ENCODE measurements at places on chromosomes 6 and 20. TPM values are rescaled to one million over a fixed set of nuclear protein-coding genes. Genes with fewer than 3 reads are reported as not detected.
A peak's percentile ranks its signal among the peaks of the same experiment; 100 is the strongest.

GRCh38 chr6:38016824-38017223 is 197.3 kb downstream of the ZFAND3 start:
- H3K4me1 ChIP-seq = no peaks in the 10 kb centered on the region
- H3K27me3 ChIP-seq = no peaks in the 10 kb centered on the region
- no peaks in the 10 kb centered on the region for H3K36me3 ChIP-seq
- no peak overlapping the region for H3K4me3 ChIP-seq
- no peak for DNase-seq
- no peak overlapping the region for H3K27ac ChIP-seq

DNA sequence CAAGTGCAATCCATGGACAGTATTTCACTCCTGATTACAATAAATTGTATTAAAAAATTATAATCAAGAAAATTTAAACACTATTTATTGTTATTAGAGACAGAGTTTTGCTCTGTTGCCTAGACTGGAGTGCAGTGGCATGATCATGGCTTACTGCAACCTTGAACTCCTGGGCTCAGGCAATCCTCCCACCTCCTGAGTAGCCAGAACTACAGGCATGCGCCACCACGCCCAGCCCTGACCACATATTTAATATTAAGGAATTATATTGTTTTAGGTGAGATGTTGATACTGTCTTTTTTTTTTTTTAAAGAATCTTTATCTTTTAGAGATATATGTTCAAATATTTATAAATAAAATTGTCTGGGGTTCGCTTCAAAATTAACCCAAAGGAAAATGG is 14.6 kb downstream of the LCA5 start:
- H3K36me3 ChIP-seq = no peaks in the 10 kb centered on the region
- H3K4me1 ChIP-seq = no peaks in the 10 kb centered on the region
- DNase-seq = no peak
- H3K27ac ChIP-seq = no peak overlapping the region

- H3K36me3 ChIP-seq = peaks cover 31% of the 10 kb centered on the region
- no peak overlapping the region for H3K27ac ChIP-seq
- no peaks in the 10 kb centered on the region for H3K27me3 ChIP-seq
- H3K4me1 ChIP-seq = peaks cover 35% of the 10 kb centered on the region
- DNase-seq = no peak
- H3K4me3 ChIP-seq = no peak overlapping the region
Observed at GRCh38 chr20:34389206-34389953, 26.3 kb downstream of the ITCH start.

DNA sequence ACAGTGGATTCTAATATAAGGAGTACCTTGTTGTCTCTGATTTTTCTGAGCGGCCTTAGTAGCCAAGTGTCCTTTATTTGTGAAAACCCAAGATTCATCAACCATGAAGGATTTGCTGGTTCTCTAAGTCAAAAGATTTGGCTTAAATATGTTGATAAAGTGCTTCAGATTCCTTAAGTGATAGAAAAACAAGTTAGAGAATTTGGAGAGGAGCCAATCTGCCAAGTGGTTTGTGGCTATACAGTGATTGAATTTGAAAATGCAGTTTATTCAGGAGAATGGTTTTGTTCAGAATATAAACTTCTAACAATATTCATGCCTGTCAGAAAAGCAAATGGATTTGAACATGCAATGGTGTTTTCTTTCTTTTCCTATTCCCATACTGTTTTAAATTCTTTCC is 54.8 kb downstream of the CAP2 start:
- DNase-seq = no peak
- H3K4me1 ChIP-seq = no peaks in the 10 kb centered on the region
- no peak overlapping the region for H3K4me3 ChIP-seq
- H3K27ac ChIP-seq = no peak overlapping the region
- H3K36me3 ChIP-seq = no peaks in the 10 kb centered on the region

The BEND6 gene
- not detected for total RNA-seq

GRCh38 chr20:57379263-57379647 is 11.9 kb upstream of the RBM38 start:
- DNase-seq = no peak
- no peak overlapping the region for H3K4me3 ChIP-seq
- H3K27me3 ChIP-seq = no peaks in the 10 kb centered on the region
- H3K4me1 ChIP-seq = peaks cover 26% of the 10 kb centered on the region
- peaks cover 51% of the 10 kb centered on the region for H3K36me3 ChIP-seq
- no peak overlapping the region for H3K27ac ChIP-seq

GRCh38 chr20:61975407-61976129 is 90.1 kb downstream of the TAF4 start:
- H3K36me3 ChIP-seq = peaks cover 20% of the 10 kb centered on the region
- no peaks in the 10 kb centered on the region for H3K27me3 ChIP-seq
- H3K4me3 ChIP-seq = no peak overlapping the region
- no peak for DNase-seq
- H3K27ac ChIP-seq = no peak overlapping the region

DNA sequence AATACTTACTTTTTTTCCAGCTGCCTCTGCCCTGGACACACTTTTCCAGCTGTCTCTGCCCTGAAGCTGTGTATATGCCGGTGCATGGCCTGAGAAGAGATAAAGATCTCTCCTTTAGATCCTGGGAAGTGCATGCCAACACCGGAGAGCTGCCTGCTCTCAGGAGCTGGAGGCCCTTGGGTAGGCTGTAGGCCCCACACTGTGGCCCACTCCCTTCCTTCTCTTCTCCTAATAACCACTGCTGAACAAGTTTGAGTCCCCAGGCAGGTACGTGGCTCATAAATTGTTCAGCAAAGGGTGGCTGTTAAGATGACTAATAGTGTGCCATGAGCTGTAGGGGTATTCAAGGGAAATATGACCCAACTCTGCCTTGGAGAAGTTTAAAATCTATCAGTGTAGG is 102.5 kb downstream of the CD24 start:
- no peaks in the 10 kb centered on the region for H3K27me3 ChIP-seq
- H3K4me3 ChIP-seq = no peak overlapping the region
- no peaks in the 10 kb centered on the region for H3K4me1 ChIP-seq
- no peak overlapping the region for H3K27ac ChIP-seq

GRCh38 chr6:48883116-48883515 is 579.9 kb downstream of the MMUT start:
- no peak for DNase-seq
- H3K4me3 ChIP-seq = no peak overlapping the region
- no peak overlapping the region for H3K27ac ChIP-seq
- H3K27me3 ChIP-seq = no peaks in the 10 kb centered on the region

The NKAPL gene
- total RNA-seq = not detected

The PET117 gene
- total RNA-seq = 10.4 TPM

DNA sequence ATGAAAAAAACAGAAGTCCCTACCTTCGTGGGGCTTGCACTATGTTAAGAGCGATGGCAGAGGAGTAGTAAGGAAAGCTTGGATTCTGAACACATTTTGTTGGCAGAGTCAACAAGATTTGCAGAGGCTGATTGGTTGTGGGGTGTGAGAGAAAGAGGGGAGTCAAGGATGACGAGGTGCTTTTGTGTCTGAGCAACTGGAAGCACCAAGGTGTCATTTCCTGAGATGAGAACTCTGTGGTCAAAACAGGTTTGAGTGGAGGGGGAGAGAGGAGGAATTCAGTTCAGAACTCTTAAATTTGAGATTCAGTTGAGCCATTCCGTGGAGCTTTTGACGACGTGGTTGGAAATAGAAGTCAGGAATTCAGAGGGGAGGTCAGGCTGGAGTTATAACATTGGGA is 3.5 kb downstream of the OCSTAMP start:
- H3K27ac ChIP-seq = no peak overlapping the region
- H3K4me1 ChIP-seq = peaks cover 38% of the 10 kb centered on the region
- no peak overlapping the region for H3K4me3 ChIP-seq
- no peak for DNase-seq
- no peaks in the 10 kb centered on the region for H3K27me3 ChIP-seq

The AGPAT4 gene
- 38.1 TPM for total RNA-seq

DNA sequence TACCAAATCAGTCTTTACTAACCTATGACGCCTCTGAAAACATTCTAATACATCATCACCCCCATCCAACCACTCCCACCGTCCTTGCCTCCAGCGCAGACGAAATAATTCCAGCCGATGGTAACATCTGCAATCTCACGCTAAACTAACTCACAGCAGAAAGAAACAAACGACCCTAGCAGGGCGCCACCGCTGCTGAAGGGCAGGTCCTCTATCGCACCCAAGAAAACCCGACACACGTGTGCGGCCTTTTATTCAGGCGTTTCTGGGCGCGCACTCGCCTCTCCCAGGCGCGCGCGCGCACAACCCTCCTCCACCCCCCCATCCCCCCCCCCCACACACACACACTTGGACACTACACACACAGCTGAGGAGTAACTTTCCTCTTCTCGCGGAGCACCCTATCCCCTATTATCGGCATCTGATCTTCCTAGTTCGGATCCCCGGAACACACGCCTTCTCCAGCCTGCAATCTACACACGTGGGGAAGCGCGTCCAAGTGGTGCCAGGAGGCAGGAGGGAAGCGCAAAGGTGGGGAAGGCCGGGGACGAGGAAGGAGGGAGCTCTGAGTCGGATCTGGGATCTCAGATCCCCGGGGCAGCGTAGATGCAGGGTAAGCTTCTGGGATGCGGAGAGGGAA is 1.4 kb downstream of the GFOD1 start:
- H3K4me1 ChIP-seq = peaks cover 47% of the 10 kb centered on the region
- DNase-seq = peak; percentile 64
- peak overlapping the region; percentile 52 for H3K27ac ChIP-seq
- H3K36me3 ChIP-seq = no peaks in the 10 kb centered on the region
- H3K27me3 ChIP-seq = no peaks in the 10 kb centered on the region

The RBPJL gene
- not detected for total RNA-seq

DNA sequence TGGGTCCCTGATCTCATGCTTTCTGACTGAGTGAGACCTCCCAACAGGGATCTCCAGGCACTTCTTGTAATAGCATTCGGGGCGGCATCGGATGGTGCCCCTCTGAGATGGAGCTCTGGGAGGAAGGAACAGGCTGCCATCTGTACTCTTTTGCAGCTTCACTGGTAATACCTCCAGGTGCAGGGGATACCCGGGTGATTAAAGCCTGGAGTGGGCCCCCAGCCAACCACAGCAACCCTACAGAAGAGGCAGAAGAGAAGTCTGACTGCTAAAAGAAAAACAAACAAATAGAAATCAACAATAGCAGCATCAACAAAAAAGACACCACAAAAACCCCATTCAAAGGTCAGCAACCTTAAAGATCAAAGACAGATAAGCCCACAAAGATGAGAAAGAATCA is 19.1 kb upstream of the PGK2 start:
- no peaks in the 10 kb centered on the region for H3K4me1 ChIP-seq
- no peaks in the 10 kb centered on the region for H3K27me3 ChIP-seq
- H3K4me3 ChIP-seq = no peak overlapping the region
- H3K27ac ChIP-seq = no peak overlapping the region

- no peaks in the 10 kb centered on the region for H3K27me3 ChIP-seq
- H3K4me1 ChIP-seq = peaks cover 14% of the 10 kb centered on the region
- peak overlapping the region; percentile 54 for H3K4me3 ChIP-seq
- H3K27ac ChIP-seq = peak overlapping the region; percentile 36
Observed at GRCh38 chr6:3849681-3850450, 693 bp downstream of the FAM50B start.

Data from natural killer cell (primary cell).